ENCODE measurements at places on chromosomes 5 and 9.

- no peak for DNase-seq
Measured at GRCh38 chr5:96785326-96786109, 22.2 kb downstream of the ERAP1 start.

- no peak for DNase-seq
Measured at GRCh38 chr5:124637011-124637410, 109.4 kb downstream of the ZNF608 start.

DNA sequence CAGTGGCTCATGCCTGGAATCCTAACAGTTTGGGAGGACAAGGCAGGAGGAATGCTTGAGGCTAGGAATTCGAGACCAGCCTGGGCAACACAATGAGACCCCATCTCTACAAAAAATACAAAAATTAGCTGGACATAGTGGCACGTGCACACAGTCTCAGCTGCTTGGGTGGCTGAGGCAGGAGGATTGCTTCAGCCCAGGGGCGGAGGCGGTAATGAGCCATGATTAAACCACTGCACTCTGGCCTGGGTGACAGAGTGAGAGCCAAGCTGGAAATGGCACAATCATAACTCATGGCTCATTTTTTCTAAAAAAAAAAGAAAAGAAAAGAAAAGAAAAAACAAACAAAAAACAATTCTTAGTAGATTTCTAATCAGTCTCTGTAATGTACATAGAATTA is 446.2 kb downstream of the ELAVL2 start:
- DNase-seq, result no peak

DNA sequence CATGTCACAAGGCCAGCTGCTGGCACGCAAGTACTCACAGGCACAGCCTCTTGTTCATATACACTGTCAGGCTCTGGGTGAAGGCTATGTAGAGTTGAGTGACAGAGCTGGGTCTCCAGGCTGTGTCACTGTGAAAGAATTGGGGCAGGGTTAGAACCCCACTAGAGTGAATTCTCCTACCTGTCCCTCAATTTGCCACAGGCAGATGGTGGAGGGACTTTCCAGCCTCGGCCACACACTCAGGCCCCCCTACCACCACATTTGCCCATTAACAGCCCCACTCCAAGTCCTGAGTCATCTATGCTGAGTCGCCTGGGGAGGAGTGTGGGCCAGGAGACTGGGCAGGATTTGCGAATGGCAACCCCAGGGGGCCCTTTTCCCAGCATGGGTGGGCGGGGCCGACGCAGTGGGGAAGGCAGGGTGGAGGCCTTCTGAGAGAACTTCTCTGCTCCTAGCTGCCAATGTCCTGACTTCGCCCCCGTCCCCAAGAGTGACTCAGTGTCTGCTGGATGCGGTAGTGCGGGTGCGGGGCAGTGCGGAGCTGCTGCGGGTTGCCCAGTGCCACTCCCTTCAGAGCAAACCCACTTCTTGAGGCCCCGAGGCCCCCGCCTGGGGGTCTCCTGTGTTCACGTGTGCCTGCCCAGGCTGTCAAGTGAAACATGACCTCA is 50.3 kb upstream of the PSD2 start:
- DNase-seq, result no peak

GRCh38 chr5:138472353-138472752 is 7.1 kb downstream of the EGR1 start:
- no peak for DNase-seq

DNA sequence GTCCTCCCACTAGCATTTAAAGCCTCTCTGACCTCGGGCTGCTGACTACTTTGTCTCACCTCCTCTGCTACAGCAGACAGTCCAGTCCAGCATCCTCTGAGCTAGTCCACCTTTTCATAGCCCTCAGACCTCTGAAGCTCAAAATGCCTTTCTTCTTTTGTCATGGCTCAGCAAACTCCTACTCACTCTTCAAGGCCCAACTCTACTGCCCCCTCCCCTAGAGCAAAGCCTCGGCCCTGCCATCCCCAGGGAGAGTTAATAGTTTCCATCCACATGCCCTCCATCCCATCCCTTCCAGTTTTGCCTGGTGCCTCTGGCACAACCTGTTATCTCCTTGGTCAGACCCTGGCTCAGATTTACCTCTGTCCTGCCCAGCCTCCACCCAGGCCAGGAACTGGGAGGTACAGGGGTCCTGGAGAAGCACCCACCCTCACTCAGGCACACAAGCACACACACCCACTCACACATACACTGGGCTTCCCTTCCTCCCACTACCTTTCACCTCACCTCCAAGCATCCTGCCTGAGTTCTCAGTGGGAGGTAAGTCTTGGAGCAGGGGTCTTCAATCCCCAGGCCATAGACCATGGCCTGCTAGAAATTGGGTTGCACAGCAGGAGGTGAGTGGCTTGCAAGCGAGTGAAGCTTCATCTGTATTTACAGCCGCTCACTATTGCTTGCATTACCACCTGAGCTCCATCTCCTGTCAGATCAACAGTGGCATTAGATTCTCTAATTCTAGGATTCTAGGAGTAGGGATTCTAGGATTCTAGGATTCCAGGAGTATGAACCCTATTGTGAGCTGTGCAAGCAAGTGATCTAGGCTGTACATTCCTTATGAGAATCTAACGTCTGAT is 18.1 kb downstream of the PDLIM4 start:
- no peak for DNase-seq

GRCh38 chr5:37121465-37121864 is 127.7 kb downstream of the CPLANE1 start:
- no peak for DNase-seq
